Stimulated activated CD4-positive, alpha-beta T cell treated with anti-CD3 and anti-CD28 coated beads, Interleukin-15, amount 100 ng/mL, for 24 hours (primary cell): ENCODE measurements at places on chromosomes 5 and 9.

GRCh38 chr9:137612741-137613142 lies 6.1 kb upstream of the EHMT1 start:
- no peak for DNase-seq

- no peak for DNase-seq
These were observed 71.9 kb downstream of the ANXA1 start for GRCh38 chr9:73223594-73223993.

GRCh38 chr5:104800440-104801048 lies 1238.0 kb upstream of the NUDT12 start:
- no peak for DNase-seq

DNA sequence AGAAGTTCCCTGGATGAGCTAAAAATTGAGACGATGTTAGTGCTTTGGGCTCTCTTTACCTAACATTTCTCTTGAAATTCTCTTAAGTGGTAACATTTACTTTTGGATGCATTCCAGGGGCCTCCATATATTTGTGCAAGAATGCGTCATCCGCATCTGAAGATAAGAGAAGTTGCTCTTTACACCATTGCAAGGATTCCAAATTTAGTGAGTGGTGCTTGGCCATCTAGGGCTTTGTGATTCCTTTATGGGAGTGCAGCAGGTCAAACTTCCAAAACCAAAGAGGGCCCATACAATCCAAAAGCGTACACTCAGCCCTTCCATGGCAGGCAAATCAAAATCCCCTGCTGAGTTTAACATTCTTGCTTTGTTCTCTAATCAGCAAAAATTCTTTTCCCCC lies 102.0 kb upstream of the DMAC1 start:
- no peak for DNase-seq

DNA sequence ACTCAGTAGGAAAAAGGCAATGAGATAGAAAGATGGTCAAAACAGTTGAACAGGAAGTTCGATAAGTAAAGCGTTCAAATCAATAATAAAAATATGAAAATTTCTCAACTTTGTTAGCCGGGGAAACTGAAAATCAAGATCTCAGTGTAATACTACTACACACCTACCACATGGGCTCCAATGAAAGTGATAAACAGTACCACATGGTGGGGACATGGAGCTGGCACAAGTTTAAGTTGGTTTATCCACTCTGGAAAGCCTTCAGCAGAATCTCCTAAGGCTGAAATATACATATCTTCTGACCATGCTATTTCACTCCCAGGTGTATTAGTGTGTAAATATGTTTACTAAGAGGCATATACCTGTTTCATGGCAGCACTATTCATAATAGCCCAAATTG lies 126.8 kb downstream of the NXNL2 start:
- DNase-seq = no peak

- no peak for DNase-seq
These were observed 232.2 kb downstream of the PDE4D start for GRCh38 chr5:59661311-59661710.

DNA sequence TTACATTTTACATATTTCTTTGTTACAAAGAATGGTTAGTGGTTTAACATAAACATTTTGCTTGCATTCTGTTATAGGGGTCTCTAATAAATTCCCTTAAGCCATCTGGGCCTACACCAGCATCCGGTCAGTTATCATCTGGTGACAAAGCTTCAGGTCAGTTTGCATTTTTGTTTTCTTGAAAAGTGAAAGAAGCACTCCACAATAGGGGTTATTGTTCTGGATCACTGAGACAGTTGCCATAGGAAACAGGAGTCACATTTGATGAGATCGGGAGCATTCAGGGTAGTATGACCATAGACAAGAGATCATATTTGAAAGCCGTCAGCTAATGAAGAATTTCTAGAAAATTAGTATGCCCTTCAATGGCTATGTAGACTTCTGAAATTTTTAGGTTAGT lies 63.6 kb downstream of the NUP214 start:
- no peak for DNase-seq

- DNase-seq = peak; percentile 61
These were observed 6.6 kb downstream of the RGS14 start for GRCh38 chr5:177364159-177364962.

DNA sequence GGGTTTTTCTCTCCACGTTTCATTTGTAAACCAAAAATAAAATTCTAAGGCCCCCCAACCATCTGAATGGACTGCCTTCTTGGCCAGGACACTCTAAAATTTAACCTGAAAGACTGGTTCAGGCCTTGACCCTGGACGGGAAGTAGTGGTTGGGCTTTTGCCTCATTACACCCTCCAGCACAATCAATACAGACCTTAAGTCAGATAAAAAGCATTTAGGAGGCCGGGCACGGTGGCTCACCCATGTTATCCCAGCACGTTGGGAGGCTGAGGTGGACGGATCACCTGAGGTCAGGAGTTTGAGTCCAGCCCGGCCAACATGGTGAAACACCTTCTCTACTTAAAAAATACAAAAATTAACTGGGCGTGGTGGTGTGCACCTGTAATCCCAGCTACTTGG lies 91.6 kb upstream of the PPP1R26 start:
- DNase-seq = no peak

GRCh38 chr5:170576602-170577535 lies 73.0 kb downstream of the KCNIP1 start:
- DNase-seq = no peak

GRCh38 chr5:54852007-54852406 lies 133.4 kb downstream of the ESM1 start:
- no peak for DNase-seq

DNA sequence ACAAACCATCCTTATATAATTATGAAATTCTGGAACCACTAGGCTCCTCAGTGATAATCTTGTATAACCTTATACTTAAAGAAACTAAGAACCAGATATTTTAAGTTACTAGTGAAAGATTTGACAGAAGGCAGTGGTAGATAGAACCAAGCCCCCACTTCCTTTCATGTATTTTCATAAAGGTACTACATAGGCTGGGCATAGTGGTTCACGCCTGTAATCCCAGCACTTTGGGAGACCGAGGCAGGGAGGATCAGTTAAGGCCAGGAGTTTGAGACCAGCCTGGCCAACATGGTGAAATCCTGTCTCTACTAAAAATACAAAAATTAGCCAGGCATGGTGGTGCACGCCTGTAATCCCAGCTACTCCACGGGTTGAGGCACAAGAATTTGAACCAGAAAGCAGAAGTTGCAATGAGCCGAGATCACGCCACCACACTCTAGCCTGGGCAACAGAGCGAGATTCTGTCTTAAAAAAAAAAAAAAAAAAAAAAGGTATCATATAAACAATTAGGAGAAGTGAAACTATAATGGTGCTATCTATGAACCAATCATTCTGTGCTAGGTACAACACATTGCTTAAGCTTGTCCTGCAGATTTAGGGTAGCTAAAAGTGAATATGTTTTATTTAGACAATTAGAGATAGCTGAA lies 27.9 kb upstream of the DTWD2 start:
- DNase-seq = no peak
